ENCODE measurements at places on chromosomes 11 and 22. TPM values are rescaled to one million over a fixed set of nuclear protein-coding genes. Genes with fewer than 3 reads are reported as not detected.

GRCh38 chr11:72111300-72112142, 974 bp downstream of the ANAPC15 start:
- DNase-seq = no peak

DNA sequence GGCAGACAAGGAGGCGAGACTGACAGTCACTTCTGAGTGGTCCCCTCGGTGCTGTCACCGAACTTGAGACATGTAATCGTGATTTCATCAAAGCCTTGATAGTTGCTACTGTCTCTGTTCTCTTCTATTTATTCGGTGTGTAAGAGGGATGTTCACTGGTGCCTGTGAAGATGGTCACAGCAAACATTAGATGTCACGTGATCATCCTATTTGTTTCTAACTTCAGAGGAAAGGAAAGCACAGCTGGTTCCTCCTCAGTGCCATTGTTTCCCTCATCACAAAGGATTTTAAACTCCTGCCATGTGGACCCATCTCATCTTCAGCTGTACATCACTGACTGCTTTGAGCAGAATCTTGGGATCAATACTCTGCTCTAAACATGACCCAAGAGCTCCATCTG, 73.1 kb upstream of the CLMP start:
- no peak for DNase-seq

The C11orf91 gene
- not detected for total RNA-seq

DNA sequence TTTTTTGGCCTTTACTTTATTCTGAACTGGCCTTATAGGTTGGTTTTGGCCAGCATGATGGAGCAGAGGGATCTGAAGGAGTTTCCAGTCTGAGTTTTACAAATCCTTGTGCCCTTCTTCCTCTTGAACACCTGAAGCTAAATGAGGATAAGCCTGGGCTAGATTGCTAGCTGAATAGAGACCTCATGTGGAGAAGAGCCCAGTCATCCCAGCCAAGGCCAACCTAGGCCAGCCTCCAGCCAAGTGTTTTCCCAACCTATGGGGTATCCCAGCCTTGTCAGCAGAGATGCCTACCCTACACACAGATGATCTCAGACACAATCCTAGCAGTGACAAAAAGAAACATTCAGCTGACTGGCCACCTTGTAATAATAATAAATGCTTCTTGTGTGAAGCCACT, 966 bp upstream of the CASP12 start:
- no peak for DNase-seq

GRCh38 chr11:17733261-17733660, 1.3 kb upstream of the KCNC1 start:
- DNase-seq = peak; percentile 12

The SCUBE1 gene
- 25.8 TPM for total RNA-seq

- DNase-seq = no peak
These were observed 21.0 kb downstream of the OTUB1 start for GRCh38 chr11:64007160-64007628.

The LIF gene
- total RNA-seq = 0.29 TPM

DNA sequence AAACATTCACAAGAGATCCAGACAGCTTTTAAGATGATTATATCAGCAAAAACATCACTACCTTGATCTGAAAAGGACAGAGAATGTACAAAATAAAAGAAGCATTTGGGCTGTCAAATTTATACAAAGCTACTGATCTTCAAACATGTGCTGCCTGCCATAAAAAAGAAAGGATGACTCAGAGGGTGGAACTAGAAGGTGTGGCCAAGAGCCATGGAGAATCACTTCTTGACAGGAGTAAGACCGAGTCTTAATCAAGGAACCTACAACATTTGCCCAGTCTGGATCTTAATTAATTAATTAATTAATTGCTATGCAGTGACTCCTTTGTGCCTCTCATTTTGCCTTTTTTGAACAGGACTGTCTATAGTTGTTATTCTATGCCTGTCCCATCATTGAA, 33.2 kb downstream of the C11orf96 start:
- no peak for DNase-seq

DNA sequence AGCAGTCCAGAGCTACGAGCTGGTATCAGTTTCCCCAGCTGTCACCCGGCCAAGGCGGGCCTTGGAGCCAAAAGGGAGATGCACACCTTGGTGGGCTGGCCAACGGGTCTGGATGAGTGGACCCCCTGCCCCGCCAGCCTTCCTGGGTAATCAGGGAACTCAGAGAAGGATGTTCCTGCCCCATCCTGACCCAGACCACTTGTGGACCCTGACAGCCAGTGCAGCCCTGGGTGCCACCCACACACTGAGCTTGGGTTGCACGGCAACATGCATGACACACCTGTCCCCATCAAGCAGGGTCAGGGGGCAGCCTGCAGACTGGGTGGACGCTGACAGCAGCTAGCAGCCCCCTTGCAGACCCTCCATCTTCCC, 8.6 kb downstream of the SLC25A1 start:
- no peak for DNase-seq
